ENCODE measurements at places on chromosomes 1 and 21. TPM values are rescaled to one million over a fixed set of nuclear protein-coding genes. Genes with fewer than 3 reads are reported as not detected.

The KRTAP19-5 gene
- total RNA-seq = not detected

The RGSL1 gene
- not detected for total RNA-seq

The TINAGL1 gene
- total RNA-seq = 68.1 TPM

The BEST4 gene
- total RNA-seq = not detected

The SYT14 gene
- 23.6 TPM for total RNA-seq

The HES2 gene
- 1.2 TPM for total RNA-seq

The IL19 gene
- not detected for total RNA-seq
